Calu3 (cell line): ENCODE measurements at places on chromosomes 3 and 15.

- DNase-seq = no peak
Observed at GRCh38 chr15:70127770-70128413, 30.2 kb upstream of the TLE3 start.

- no peak for DNase-seq
Observed at GRCh38 chr3:34444137-34444536, 645.7 kb downstream of the PDCD6IP start.

DNA sequence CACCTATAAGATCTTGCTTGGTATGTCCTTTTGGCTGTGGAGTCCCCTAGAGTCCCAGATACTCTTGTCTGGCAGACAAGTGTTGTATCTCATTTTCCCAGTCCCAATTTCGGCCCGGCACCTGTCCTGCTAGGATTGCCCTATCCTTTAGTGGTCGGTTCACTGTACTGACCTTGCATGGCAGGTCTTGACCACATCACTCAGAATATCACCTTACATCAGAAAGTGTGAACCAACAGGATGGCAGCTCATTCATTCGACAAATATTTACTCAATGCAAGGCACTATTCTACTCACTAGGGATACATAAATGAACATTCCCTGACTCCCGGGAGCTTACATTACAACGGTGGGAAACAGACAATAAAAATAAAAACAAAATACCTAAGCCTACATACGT lies 5.7 kb upstream of the CCDC80 start:
- DNase-seq = no peak

DNA sequence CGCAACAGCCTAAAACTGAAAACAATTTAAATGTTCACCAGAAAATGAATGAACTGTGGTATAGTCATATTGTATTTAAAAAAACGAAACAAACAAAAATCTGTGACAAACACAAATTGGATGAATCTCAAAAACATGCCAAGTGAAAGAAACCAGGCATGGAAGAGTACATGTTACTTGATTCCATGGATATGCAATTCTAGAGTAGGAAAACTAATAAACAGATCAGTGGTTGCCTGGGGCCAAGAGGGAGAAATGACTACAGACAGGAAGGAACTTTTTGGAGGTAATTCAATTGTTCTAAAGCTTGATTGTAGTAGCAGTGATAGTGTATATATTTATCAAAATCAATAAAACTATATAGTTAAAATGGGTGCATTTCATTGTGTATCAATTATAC lies 16.8 kb downstream of the UBE3A start:
- no peak for DNase-seq

DNA sequence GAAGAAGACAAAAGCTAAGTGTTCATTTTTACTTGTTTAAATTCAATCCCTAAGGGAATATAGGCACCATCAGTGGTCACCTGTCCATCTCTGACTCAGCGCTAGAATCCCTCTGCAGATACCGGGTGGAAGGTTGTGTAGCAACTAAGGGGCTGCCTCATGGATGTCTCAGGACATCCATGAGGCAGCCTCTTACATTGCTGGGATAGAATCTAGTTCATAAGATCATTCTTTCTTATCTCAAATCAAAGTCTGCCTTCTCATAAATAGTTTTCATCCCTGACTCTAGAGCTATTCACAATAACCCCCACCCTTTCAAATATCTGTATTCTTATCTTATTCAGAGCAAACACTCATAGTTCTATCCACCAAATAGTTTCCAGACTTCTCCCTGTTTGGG lies 38.1 kb downstream of the HSPBAP1 start:
- no peak for DNase-seq

DNA sequence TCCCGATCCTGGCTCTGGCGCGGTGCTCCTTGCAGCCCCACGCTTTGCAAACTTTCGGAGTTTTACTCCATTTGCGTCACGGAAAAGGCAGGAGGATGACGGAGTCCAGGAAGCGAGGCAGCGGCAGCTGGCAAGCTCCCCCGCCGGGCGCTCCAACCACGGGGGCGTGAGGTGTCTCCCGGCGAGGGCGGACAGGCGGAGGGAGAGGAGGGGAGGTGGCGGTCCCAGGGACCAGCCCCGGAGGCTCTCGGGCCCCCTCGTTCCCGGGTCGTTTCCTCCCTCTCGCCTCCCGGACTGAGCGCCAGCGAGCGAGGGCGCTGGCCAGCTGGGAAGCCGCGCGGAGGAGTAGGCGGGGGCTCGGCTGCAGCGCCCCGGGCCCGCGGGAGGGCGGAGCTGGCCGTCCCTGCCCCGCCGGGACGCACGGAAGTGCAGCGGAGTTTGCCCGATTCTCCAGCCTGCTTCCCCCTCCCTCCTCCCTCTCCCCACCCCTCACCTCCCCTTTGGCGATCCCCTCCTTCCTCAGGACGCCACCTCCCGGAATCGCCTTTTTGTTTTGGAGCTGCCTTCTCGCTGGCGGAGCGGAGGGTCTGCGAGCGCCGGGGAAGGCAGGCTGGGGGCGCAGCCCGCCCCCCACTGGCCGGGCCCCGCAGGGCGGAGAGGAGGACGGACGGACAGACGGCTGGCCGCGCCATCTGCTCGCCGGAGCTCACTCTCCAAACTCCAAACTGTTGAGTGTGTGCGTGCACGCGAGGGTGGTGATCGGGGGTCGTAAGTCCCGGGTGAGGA lies at the start of gene SNX33:
SNX33 (plus strand) TSS at position 543 of the 786 bp plus-strand sequence. CDS start 1,191 bp downstream, outside the sequence.
- peak; percentile 85 for DNase-seq

DNA sequence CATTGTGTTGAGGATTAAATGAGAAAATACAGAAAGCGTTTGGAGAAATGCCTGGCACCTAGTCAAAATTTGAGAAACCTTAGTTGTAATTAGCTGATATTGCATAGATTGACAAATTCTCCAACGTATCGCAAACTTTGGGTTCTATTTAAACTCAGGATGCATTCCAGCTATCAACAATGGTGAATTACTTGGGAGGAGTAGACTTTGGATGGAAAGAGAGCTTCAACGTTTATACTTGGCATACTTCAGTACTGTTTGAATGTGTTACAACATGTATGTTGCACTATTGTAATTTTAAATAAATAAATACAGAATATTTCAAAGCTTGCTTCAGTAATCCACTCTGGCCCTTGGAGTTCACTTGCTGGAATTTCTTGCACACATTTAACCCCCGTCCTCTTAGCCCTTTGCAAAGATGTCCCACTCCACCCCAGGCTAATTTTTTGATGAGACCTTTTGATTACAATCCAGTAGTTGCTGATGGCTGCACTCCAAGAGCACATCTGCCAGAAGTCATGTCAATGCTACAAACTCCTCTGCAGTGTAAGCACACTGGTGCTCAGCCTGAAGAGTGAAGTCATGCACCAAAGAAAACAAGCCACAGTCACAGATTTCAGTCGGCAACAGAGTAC lies 4.7 kb upstream of the DIS3L start:
- no peak for DNase-seq

DNA sequence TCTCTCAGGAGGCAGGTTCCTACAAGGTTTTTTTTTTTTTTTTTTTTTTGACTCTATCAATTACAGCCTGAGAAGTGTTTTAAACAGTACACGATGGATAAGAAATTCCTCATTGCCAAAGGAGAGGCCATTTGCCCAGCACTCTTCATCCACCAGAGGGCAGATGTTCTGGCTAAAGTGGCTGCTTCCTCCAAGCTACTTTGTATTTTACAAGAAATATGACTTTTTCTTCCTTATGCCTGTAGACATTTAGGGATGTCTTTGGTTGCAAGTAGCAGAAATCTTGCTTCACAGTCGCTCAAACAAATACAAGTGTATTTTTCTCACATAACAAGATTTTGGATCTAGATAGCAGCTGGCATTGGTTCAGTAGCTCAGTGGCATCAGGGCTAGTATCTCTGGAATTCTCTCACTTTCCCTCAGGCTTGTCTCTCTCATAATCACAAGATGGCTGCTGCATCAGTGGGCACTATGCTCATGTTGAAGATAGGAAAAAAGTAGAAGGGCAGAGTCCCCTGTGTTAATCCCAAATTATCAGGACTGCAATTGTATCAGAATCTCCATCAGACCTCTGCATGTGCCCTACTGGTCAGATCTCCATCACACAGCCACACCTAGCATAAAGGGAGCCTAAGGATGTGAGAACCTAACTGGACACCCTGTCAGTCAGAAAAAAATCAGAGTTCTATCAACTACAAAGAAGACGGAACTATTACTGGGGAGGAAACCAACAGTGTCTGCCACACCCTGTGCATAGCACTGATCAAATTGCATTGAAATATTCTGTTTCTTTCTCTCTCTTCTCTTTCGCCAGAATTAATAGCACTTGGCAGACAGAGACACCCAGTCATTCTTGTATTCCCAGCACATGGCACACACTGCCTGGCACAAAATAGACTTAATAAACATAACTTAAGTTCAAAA lies 138.9 kb upstream of the COL8A1 start:
- DNase-seq = peak; percentile 56

DNA sequence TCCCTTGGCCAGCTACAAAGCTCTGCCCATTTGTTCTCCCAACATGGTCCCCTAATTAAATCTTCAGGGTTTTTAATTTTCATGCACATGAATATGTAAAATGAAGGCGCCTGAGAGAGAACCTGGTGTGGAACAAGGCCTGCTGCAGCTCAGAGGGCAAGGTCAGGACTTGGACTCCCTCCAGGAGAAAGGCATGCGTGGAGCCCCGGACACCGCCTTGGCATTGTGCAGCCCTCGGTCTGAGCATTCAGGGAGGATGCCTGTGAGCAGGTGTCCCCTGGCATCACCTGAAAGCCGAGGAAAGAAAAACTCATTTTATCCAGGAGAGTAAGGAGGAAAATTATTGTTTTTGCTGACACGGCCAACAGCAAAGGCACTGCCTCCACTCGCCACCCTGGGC lies 33.8 kb upstream of the EPHB1 start:
- no peak for DNase-seq

DNA sequence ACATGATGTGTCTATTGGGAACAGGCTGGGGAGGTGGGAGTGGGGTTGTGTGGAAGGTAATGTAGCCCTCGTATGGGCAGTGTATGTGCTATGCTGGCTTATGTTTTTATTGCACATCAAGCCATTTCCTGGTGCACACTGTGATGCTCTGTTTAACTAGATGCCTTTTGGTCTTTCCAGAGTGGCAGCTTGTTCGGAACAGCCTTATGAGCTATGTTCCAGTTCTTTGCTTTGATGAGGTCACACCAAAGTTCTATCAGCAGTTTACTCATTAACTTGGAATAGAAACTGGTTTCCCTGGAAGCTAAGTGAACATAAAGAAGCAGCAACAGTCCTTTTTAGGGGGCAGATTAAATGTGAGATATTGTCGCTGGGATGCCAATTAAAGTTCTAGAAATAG lies 133.9 kb downstream of the DIPK2A start:
- peak; percentile 31 for DNase-seq

- DNase-seq = no peak
Observed at GRCh38 chr15:29623116-29623639, 199.1 kb downstream of the TJP1 start.

GRCh38 chr15:64503197-64503596 lies 42.8 kb downstream of the ZNF609 start:
- DNase-seq = no peak
